ENCODE measurements at places on chromosomes 7 and 10. TPM values are rescaled to one million over a fixed set of nuclear protein-coding genes. Genes with fewer than 3 reads are reported as not detected.

The CRHR2 gene
- total RNA-seq, result not detected

GRCh38 chr7:157318015-157318706, 18.6 kb upstream of the DNAJB6 start:
- H3K4me3 ChIP-seq, result no peak overlapping the region
- H3K36me3 ChIP-seq, result no peaks in the 10 kb centered on the region
- no peak for DNase-seq
- H3K4me1 ChIP-seq, result peaks cover 8% of the 10 kb centered on the region
- H3K27me3 ChIP-seq, result no peaks in the 10 kb centered on the region
- no peak overlapping the region for H3K27ac ChIP-seq

The FGFR2 gene
- not detected for total RNA-seq

DNA sequence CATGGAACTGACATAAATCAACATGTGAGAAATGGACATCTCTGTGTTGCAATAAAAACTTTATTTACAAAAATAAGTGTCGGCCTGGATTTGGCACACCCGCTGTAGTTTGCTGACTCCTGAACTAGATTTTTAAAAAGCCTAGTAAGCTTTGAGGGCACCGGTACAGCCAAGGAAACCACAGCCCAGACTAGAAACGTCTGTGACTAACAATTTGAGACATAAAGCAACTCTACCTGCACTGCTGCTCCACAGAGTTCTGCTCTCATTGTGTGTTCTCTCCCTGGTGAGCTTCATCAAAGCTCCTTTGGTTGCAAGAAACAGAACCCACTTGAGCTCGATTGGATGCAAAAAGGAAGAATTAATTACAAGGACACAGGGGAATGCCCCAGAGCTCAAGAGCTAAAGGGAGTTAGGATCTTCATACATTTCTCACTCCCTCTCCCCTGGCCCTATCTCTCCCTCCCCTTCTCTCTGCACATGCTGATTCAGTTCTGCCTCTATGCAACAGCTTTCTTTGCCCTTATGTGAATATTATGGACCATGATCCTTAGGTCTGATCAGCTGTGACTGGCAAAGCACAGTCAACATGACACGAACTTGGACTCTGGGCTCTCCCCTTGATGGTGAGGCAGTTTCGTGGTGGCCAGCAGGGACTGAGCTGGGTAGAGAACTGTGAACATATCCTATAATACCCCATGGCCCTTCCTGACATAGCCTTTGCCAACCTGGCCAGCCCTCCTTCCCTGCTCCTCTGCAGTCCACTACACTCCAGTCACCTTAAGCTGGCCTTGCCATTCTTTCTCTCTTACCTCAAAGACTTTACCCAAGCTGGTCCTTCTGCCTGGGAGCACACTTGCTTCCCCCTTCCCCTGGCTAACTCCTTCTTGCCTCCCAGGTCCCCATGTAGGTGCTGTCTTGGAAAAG, 77.5 kb upstream of the YAE1 start:
- peaks cover 22% of the 10 kb centered on the region for H3K27me3 ChIP-seq
- H3K4me1 ChIP-seq, result no peaks in the 10 kb centered on the region
- no peak overlapping the region for H3K27ac ChIP-seq
- DNase-seq, result no peak
- H3K36me3 ChIP-seq, result no peaks in the 10 kb centered on the region
- no peak overlapping the region for H3K4me3 ChIP-seq
